ENCODE measurements at places on chromosomes 1 and 21.
A peak's percentile ranks its signal among the peaks of the same experiment; 100 is the strongest.

- DNase-seq = no peak
Measured at GRCh38 chr1:215001419-215002021, 81.0 kb upstream of the KCNK2 start.

DNA sequence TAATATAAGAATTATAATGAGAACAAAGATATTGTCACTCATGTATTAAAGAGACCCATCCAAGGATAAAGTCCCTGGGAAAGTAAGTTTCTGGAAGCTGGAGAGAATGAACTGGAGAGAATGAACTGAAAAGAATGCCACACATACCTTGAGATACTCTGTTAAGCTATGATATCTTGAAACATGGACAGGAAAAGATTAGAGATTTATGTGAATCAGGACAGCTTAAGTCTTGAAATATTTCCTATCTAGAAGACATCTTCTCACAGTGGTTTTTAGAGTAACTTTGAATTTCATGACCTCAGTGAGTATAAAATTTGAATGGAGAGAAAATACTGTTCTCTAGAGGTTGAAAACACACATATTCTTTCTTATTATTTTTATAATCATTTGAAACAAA, 201.3 kb upstream of the HMCN1 start:
- DNase-seq = no peak

GRCh38 chr1:11571906-11572616, 82.2 kb downstream of the FBXO2 start:
- DNase-seq = no peak

DNA sequence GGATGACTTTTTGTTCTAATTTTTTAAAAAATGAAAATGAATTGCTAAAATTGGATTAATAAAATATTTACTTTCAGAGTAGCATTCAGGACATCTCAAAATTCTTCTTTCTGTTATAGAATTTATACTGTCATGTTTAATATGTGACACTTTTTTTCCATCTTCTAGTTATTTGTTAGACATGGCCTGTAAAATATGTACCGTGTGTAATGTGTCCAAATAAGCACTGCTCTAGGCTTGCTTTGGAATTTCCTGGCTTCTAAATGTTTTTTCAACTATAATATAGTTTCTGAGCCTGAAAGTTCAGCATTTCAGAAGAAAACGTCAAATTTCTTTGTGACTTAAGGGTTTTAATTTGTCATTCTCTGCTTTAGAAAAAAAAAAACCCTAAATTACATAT, 243.6 kb downstream of the DNM3 start:
- DNase-seq = no peak

- no peak for DNase-seq
Measured at GRCh38 chr1:94093996-94094395, 27.0 kb downstream of the ABCA4 start.

- no peak for DNase-seq
Measured at GRCh38 chr1:210857705-210858104, 276.2 kb downstream of the KCNH1 start.

- no peak for DNase-seq
Measured at GRCh38 chr1:32518976-32519375, 20.3 kb upstream of the ZBTB8A start.

- no peak for DNase-seq
Measured at GRCh38 chr1:212430416-212430815, 2.3 kb upstream of the NENF start.

DNA sequence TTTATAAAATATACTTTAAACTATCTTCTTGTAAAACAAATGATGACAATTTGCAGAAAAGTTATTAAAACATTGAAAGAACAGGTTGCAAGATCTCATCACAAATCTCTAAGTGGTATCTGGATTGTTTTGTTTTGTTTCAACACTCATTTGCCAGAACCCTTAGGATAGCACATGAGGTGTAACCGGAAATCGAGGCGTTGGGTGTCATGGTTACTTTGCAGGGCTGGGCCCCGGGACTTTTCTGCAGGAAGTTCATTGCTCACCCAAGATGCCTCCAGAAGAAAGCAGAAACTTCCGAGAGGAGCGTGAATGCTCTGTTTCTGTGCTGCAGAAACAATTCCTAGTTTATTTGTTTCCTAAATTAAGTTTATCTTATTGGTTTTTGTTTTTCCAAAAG, 2.5 kb downstream of the DISC1 start:
- no peak for DNase-seq

DNA sequence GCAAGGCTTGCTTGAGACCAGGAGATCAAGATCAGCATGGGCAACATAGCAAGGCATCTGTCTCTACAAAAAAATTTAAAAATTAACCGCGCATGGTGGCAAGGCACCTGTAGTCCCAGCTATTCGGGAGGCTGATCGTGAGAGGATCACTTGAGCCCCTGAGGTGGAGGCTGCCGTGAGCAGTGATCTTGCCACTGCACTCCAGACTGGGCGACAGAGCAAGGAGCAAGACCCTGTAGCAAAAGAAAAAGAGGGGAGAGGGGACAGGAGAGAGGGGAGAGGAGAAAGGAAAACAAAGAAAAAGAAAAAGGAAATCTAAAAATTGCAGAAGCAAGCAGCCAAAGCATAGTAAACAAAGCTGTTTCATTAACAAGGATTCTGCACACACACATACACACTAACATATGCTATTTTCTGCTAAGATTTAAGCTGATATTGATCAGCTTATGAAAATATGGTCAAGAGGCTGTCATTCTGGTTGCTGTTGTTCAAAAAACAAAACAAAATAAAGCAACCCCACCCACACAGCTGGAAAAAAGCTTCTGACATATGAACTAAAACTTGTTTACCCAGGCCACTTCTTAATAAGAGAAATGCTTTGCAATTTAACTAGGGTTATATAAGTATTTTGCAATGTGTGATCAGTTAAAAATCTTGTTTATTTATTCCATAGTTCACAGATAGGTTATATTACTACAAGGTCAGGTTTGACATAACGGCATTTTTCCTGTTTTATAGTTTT, 1.8 kb downstream of the ARNT start:
- DNase-seq = no peak

- DNase-seq = no peak
Measured at GRCh38 chr21:14901482-14901958, 163.3 kb downstream of the NRIP1 start.

DNA sequence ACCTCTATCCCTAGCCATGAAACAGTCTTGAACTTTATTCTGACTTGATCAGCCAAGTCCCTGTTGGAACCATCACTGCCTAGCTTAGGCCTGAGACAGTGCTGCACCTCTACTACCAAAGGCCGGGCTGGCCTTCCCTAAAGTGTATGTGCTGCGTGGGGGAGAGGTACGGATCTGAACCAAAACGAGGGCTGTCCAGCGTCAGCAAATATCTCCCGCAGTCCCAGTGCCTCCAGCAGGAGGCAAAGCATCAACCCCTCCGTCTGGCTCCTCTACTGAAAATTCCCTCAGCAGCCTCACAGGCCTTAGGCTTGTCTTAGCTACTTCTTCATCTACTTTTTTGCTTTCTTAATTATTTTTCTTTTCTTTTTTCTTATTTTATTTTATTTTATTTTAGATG, 33.3 kb upstream of the KIF26B start:
- DNase-seq = no peak

GRCh38 chr21:42381347-42381984, 14.4 kb downstream of the TMPRSS3 start:
- DNase-seq = peak; percentile 85

DNA sequence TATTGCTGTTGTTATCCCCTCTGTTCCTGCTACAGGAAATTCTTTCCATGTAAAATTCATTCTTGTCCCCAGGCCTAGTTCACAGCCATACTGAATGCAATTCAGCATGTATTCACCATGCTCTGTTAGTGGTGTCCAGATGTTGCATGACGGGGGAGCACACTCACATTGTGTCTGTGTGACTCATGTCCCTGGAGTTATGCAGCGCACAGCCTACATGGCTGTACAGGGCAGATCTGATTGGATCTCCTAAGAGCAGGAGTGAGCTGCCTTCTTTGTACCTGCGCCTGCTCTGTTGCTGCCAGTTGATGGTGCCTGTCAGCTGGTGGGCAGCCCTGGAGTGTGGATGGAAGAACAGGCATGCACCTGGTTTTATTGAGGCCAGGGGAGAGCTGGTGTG, 17.6 kb downstream of the HTR6 start:
- DNase-seq = no peak

- DNase-seq = no peak
Measured at GRCh38 chr1:109787211-109787844, 23.6 kb upstream of the EPS8L3 start.

GRCh38 chr1:84997667-84998600, 1.0 kb upstream of the MCOLN2 start:
- peak; percentile 14 for DNase-seq

GRCh38 chr1:208437401-208437800, 193.2 kb upstream of the PLXNA2 start:
- DNase-seq = no peak

GRCh38 chr1:111204201-111204982, 3.9 kb upstream of the DENND2D start:
- DNase-seq = no peak

- DNase-seq = peak; percentile 51
Measured at GRCh38 chr1:243917177-243917862, 67.3 kb upstream of the AKT3 start.

- no peak for DNase-seq
Measured at GRCh38 chr1:95018602-95019369, 54.0 kb downstream of the ALG14 start.

- DNase-seq = no peak
Measured at GRCh38 chr1:34792868-34793727, at the start of gene GJA4. Gene GJA4, plus strand, starts transcription at chr1:34792999. Its CDS starts 1,215 bp downstream, at chr1:34794214.

GRCh38 chr1:16980473-16981268, at the start of gene MFAP2:
Gene MFAP2, minus strand, starts transcription at chr1:16980620. Its CDS starts 2,347 bp downstream, at chr1:16978273.
- DNase-seq = no peak

- DNase-seq = no peak
Measured at GRCh38 chr1:110360431-110360830, 21.3 kb downstream of the RBM15 start.

- no peak for DNase-seq
Measured at GRCh38 chr1:155026588-155026987, 7.0 kb downstream of the DCST2 start.

DNA sequence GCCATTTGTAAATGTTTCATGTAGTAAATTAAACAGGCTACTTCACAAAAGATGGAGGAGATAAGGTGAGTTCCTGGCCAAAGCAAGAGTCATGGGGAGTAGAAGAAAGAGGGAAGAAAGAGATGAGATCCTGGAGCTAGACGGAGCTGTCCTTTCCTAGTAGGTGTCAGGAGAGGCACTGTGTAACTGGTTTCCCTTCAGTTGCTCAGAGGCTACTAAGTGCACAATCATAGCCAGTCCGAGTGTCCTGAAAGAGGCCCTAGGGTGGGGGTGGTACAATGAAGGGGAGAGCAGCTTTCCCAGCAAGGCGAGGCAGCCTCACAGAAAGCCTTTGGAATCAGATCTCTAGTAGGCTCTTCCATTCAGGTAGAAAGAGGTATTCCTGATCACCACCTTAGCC, 390.9 kb downstream of the KCNH1 start:
- DNase-seq = no peak

DNA sequence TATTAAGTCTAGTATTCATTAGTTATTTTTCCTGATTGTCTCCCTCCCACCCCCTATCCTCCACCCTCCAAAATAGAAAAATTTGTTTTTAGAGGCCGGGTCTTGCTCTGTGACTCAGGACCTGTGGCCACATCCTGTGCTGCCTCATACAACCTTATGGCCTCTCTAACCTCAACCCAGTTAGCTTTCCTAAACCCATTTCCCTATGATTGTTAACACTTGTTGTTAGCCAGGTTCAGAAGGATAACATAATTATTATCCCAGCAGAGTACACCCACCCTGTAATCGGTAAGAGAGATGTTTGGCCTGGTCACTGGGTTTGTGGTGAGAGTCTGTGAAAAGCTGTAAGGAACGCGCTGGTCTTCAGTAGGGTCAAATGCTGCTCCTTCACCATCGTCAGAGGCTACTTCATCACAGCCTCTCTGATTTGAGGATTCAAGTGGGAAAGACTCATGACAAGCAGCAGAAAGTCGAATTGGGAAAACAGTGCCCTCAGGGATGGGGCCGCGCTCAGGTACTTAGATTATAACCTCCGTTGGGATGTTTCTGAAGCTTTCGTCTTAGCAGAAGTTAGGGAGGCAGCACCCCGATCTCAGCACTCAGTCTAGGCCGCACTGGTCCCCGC, 35.9 kb upstream of the HMGN1 start:
- DNase-seq = no peak

GRCh38 chr1:203338335-203339036, 12.4 kb downstream of the FMOD start:
- peak; percentile 57 for DNase-seq

DNA sequence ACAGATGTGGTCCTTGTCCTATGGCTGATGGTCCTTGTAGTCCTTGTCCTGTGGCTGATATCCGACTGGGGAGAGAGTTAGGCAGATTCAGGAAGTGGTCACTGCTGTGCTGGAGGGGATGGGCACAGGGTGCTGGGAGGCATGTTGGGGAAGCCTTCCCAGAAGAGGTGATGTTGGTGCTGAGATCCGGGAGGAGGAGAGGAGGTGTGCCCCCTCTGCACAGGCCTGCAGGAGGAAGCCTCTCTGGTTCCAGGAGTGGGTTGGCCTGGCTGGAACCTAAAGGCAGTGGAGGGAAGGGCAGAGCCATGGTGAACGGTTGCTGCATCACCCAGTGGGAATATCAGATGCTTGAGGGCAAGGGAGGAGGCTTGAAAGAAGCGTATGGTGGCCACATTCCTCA, 14.7 kb downstream of the COQ8A start:
- DNase-seq = no peak

DNA sequence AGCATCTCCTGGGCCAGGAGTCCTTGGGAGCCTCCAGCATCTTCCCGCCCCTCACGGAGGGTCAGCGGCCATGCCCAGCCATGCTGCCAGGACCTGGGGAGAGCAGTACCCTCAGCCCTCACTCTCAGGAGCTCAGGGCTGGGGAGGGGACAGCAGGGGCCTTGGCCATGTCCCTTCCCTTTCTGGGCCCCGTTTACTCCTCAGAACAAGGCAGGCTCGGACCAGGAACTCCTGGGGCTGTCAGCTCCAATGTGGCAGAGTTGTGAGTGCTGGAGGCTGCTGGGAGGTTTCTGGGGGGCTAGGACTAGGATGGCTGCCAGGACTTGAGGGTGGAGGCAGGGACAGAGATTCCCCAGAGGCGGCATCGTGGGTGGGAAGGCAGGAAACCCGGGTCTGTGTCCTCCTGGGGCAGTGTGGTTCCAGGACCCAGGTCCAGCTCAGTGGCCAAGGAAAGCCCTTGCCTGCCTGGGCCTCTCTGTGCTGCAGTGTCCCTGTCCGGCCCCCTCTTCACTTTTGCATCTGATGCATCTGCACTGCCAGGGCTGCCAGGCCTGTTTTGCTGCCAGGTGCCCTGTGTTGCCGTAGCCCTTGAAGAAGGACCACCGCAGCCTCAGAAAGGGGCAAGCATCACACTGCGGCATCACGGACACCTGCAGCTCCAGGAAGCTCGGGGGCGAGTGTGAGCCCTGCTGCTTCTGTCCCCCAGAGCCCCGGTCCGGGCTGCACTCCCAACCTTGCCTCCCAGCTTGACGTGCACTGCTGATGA, 223.9 kb downstream of the CAMTA1 start:
- DNase-seq = no peak
